ENCODE measurements at places on chromosomes 13 and 19. TPM values are rescaled to one million over a fixed set of nuclear protein-coding genes. Genes with fewer than 3 reads are reported as not detected.

DNA sequence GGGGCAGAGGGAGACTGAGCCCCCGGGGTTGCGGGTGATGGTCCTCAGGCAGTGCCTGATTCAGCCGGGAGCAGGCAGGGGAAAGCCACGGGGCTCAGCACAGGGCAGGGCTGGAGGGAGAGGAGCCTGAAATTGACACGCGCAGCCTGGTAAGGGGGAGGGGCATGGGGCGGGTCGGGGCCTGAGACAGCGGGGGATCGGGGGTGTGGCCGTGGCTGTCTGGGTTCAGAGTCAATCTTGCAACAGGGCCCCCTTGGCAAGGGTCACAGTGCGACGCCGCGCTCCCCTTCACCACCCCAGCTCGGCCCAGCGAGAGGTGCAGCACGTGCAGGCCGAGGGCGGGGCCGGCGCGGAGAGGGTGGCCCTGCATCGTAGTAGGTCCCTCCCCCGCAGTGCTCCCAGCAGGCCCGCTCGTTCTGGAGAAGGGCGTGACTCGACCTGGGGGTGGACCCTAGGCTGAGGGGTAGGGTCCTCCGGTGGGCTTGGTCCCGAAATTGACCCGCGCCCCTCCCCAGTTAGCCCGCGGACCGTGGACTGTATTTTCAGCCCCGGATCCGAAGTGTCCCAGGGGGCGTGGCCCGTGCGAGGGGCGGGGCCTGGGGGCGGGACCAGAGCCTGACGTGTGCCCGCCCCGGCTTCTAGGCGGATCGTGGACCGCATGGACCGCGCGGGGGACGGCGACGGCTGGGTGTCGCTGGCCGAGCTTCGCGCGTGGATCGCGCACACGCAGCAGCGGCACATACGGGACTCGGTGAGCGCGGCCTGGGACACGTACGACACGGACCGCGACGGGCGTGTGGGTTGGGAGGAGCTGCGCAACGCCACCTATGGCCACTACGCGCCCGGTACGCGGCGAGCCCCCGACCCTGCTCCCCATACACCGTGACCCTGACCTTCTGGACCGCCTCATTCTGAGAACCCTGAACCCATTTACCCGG, 6.0 kb downstream of the RCN3 start:
- peaks cover 9% of the 10 kb centered on the region for H3K27me3 ChIP-seq
- no peaks in the 10 kb centered on the region for H3K36me3 ChIP-seq
- peaks cover 21% of the 10 kb centered on the region for H3K4me1 ChIP-seq
- H3K27ac ChIP-seq = peak overlapping the region; percentile 85

GRCh38 chr19:58229255-58229639, 533 bp downstream of the ZNF544 start:
- DNase-seq = no peak
- peak overlapping the region; percentile 78 for H3K27ac ChIP-seq
- H3K36me3 ChIP-seq = peaks cover 57% of the 10 kb centered on the region
- H3K4me3 ChIP-seq = peak overlapping the region; percentile 89
- H3K27me3 ChIP-seq = no peaks in the 10 kb centered on the region
- peaks cover 32% of the 10 kb centered on the region for H3K4me1 ChIP-seq

GRCh38 chr19:37914908-37915307, 7.9 kb downstream of the SIPA1L3 start:
- H3K4me1 ChIP-seq = peaks cover 9% of the 10 kb centered on the region
- no peak overlapping the region for H3K4me3 ChIP-seq
- no peak for DNase-seq
- H3K27ac ChIP-seq = no peak overlapping the region
- no peaks in the 10 kb centered on the region for H3K27me3 ChIP-seq

DNA sequence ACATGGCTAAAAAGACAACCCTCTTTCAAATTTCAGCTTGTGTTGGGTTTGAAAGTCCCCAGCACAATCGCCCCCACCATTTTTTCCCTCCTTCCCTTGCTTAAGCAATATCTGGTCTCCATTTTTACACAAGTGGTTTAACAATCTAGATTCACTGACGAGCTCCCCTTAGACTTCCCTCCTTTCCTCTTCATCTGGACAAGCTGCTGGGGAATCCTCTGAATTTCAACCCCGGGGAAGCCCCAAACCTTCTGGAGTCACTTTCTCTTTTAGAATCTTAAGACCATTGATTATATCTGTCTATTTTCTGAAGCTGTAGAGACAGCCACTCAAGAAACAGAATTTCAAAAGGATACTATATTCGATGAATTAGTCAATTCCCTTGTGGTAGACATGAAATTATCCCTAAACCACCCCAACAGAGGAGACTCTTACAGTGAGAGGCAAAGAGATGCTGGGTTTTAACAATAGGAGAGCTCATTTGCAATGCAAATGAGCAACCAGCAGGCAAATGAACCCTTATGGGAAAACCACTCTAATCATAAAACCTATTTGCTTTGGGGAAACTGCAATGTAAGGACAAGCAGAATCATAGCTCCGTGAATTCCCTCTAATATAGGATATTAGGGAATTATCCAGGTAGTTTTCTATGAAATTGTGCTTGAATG, 78.9 kb downstream of the TEX26 start:
- H3K4me3 ChIP-seq = no peak overlapping the region
- DNase-seq = no peak
- H3K4me1 ChIP-seq = peaks cover 11% of the 10 kb centered on the region
- H3K27ac ChIP-seq = no peak overlapping the region

DNA sequence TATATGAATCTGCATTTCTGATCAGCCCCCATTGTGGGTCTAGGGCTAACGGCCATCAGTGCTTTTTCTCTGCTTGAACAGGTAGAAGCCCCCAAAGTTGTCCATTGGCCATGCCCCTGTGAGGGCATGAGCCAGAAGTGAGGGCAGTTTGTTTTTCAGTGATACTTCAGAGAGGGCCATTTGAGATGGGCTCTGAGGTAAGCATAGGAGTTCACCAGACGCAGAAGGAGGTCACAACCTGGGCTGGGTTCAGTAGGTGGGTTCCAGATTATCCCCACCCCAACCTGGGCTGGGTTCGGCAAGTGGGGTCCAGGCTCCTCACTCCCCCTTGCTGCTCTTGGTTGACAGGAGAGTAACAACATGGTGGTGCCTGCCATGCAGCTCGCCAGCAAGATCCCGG, 33.4 kb downstream of the MAU2 start:
- peaks cover 15% of the 10 kb centered on the region for H3K4me1 ChIP-seq
- H3K27me3 ChIP-seq = no peaks in the 10 kb centered on the region
- H3K4me3 ChIP-seq = no peak overlapping the region
- no peak for DNase-seq
- no peak overlapping the region for H3K27ac ChIP-seq
- H3K36me3 ChIP-seq = peaks cover 16% of the 10 kb centered on the region

GRCh38 chr13:51328488-51328887, 11.0 kb upstream of the SERPINE3 start:
- H3K27ac ChIP-seq = no peak overlapping the region
- no peaks in the 10 kb centered on the region for H3K27me3 ChIP-seq
- no peak for DNase-seq
- no peaks in the 10 kb centered on the region for H3K36me3 ChIP-seq
- H3K4me3 ChIP-seq = no peak overlapping the region

- H3K4me1 ChIP-seq = no peaks in the 10 kb centered on the region
- no peaks in the 10 kb centered on the region for H3K36me3 ChIP-seq
- H3K4me3 ChIP-seq = no peak overlapping the region
- peaks cover 4% of the 10 kb centered on the region for H3K27me3 ChIP-seq
Measured at GRCh38 chr13:42615691-42616090, 41.7 kb downstream of the TNFSF11 start.

DNA sequence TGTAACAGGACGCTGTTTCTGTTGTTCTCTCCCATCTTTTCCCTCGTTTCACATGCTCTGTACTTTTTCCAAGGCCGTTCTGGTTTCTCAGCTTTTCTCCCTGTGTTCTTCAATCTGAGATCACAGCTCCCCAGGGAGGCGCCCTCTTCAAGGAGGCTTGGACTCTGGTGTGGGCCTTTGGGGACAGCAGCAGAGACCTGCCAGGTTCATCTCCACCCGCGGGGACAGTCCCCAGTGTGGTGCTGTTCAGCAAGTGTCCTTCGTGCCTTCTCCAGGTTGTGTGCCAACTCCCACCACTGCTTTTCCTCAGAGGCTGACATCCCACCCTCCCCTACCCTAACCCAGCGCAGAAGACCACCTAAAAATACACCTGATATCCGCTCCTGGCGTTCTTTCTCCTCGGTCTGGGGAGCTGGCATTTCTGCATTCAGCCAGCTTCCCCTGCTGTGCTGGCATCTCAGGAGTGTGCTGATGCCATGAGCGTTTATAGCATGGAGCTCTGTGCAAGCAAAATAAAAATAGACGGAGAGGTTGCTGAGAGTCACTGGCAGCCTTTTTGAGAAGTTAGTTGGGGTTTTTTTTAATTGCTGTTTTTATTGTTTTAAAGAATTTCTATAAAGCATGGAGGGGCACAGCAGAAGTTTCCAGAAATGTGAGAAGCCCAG, 149.4 kb downstream of the STK24 start:
- no peak overlapping the region for H3K27ac ChIP-seq
- no peak for DNase-seq
- no peaks in the 10 kb centered on the region for H3K36me3 ChIP-seq
- H3K4me1 ChIP-seq = no peaks in the 10 kb centered on the region
- peaks cover 4% of the 10 kb centered on the region for H3K27me3 ChIP-seq

GRCh38 chr19:39152066-39152465, 26.5 kb downstream of the PAK4 start:
- DNase-seq = no peak
- H3K4me1 ChIP-seq = peaks cover 6% of the 10 kb centered on the region
- H3K27me3 ChIP-seq = no peaks in the 10 kb centered on the region
- no peaks in the 10 kb centered on the region for H3K36me3 ChIP-seq

GRCh38 chr19:6489278-6490061, 7.9 kb upstream of the DENND1C start:
- DNase-seq = no peak
- H3K27ac ChIP-seq = peak overlapping the region; percentile 19
- peaks cover 1% of the 10 kb centered on the region for H3K27me3 ChIP-seq
- H3K4me1 ChIP-seq = peaks cover 19% of the 10 kb centered on the region

DNA sequence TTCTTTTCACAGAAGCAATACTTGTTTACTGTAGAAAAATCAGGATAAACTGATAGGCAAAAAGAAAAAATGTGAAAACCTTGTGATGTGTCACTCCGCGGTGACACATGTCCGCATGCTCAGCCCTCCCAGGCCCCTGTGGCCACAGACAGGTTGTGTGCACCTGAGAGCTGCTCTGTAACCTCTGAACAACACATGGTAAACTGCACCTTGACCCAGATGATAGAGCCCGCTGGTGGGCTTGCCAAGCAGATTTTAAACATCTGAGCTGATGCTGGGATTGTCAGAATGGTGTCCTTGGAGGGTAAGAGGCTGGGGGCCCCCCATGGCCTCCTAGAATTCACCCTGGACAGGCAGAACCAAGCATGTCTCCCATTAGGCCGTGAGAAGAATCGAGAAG, 33.8 kb downstream of the DHRS12 start:
- no peak overlapping the region for H3K4me3 ChIP-seq
- no peak for DNase-seq
- H3K36me3 ChIP-seq = peaks cover 3% of the 10 kb centered on the region
- H3K27me3 ChIP-seq = no peaks in the 10 kb centered on the region
- H3K27ac ChIP-seq = no peak overlapping the region

- no peak overlapping the region for H3K27ac ChIP-seq
- peaks cover 19% of the 10 kb centered on the region for H3K36me3 ChIP-seq
- DNase-seq = no peak
- peak overlapping the region; percentile 90 for H3K4me3 ChIP-seq
- H3K4me1 ChIP-seq = peaks cover 19% of the 10 kb centered on the region
- no peaks in the 10 kb centered on the region for H3K27me3 ChIP-seq
Measured at GRCh38 chr19:795691-796581, 1.3 kb upstream of the PTBP1 start.

- H3K36me3 ChIP-seq = no peaks in the 10 kb centered on the region
- peaks cover 8% of the 10 kb centered on the region for H3K4me1 ChIP-seq
- peaks cover 15% of the 10 kb centered on the region for H3K27me3 ChIP-seq
- no peak overlapping the region for H3K4me3 ChIP-seq
- no peak overlapping the region for H3K27ac ChIP-seq
Measured at GRCh38 chr13:48131533-48131932, 36.6 kb upstream of the MED4 start.

- H3K4me1 ChIP-seq = no peaks in the 10 kb centered on the region
- no peaks in the 10 kb centered on the region for H3K27me3 ChIP-seq
- no peaks in the 10 kb centered on the region for H3K36me3 ChIP-seq
- H3K27ac ChIP-seq = no peak overlapping the region
Measured at GRCh38 chr13:82962397-82962796, 919.9 kb downstream of the SLITRK1 start.

GRCh38 chr13:113557013-113557412, 27.5 kb upstream of the TFDP1 start:
- DNase-seq = no peak
- H3K27ac ChIP-seq = no peak overlapping the region
- H3K27me3 ChIP-seq = no peaks in the 10 kb centered on the region
- H3K4me3 ChIP-seq = no peak overlapping the region
- H3K36me3 ChIP-seq = no peaks in the 10 kb centered on the region

DNA sequence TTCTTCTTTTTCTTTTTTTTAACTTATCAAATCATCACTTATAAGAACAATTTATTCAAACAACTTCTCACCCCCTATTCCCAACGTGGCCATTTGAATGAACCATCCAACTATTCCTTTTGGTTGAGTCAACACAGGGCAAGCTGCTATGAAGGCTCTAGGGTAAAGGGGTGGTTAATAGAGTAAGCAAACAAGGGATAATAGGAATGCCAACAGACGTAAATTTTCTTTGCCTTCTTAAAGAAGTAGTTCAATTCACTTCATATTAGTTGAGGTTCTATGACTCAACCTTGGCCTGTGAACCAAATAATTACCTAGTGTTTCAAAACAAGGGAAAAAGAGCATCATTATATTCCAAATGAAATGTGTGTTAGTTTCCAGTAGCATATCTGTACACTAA, 1383.8 kb upstream of the SLC10A2 start:
- H3K4me1 ChIP-seq = no peaks in the 10 kb centered on the region
- no peak for DNase-seq
- no peaks in the 10 kb centered on the region for H3K36me3 ChIP-seq
- H3K27ac ChIP-seq = no peak overlapping the region
- H3K27me3 ChIP-seq = no peaks in the 10 kb centered on the region

DNA sequence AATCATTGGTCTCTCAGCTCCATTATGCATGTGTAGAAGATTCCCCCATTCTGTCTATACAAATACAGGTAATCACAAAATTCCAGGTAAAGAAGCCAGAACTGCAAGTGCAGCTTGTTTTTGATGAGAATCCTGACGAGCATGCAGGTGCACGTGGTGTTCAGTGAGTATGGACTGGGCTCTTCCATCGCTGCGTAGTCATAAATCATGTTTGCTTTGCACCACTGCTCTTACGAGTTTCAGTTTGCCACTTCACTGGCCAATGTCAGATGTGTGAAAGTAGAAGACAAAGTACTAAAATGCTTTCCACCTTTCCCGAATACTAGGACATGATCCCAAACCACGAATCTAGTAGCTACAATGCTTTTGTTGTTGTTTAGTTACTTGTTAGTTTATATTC, 390.7 kb downstream of the LIG4 start:
- H3K27ac ChIP-seq = no peak overlapping the region
- H3K36me3 ChIP-seq = no peaks in the 10 kb centered on the region
- H3K4me3 ChIP-seq = no peak overlapping the region
- no peak for DNase-seq
- H3K4me1 ChIP-seq = no peaks in the 10 kb centered on the region
- no peaks in the 10 kb centered on the region for H3K27me3 ChIP-seq

GRCh38 chr19:47124937-47125668, 5.5 kb upstream of the SAE1 start:
- no peak overlapping the region for H3K4me3 ChIP-seq
- H3K27ac ChIP-seq = no peak overlapping the region
- no peaks in the 10 kb centered on the region for H3K36me3 ChIP-seq
- H3K4me1 ChIP-seq = peaks cover 4% of the 10 kb centered on the region

The F10 gene
- total RNA-seq = not detected

The SH2D3A gene
- total RNA-seq = 15.0 TPM

The GPR12 gene
- not detected for total RNA-seq

The MRPL54 gene
- 94.7 TPM for total RNA-seq

The NEK3 gene
- total RNA-seq = 10.5 TPM

The FAM83E gene
- 7.3 TPM for total RNA-seq
